ENCODE measurements at places on chromosomes 1 and 21.

- DNase-seq, result no peak
Observed at GRCh38 chr1:34283142-34283541, 106.4 kb downstream of the C1orf94 start.

GRCh38 chr1:109484519-109484975, 842 bp downstream of the ATXN7L2 start:
- no peak for DNase-seq

DNA sequence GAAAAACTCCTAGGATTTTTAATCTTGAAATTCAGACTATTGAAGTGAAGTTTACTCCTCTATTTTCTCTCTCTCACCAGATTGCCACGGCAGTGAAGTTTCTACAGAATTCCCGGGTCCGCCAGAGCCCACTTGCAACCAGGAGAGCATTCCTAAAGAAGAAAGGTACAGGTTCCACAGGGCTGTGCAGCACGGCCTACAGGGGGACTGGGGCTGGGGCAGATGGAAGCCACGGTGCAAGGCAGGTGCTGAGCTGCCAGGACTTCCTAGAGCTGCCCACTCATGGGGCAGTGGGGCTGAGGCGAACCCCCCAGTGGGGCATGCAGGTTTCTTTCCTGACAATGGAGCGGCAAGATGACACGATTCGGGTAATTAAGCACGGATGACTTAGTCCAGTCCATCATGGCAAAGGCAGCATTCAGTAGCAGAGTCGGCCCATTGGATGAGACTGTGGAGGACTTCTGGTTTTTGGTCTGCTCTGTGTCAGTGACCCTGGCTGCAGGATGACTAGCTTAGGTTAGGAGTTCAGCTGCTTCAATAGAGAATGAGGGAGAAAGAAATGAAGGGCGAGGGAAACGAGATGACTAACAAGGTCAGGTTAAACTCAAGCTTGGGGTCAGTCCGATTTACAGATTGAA, 61.5 kb downstream of the PEX14 start:
- DNase-seq, result no peak

GRCh38 chr1:106536741-106537140, 519.7 kb upstream of the PRMT6 start:
- peak; percentile 78 for DNase-seq

DNA sequence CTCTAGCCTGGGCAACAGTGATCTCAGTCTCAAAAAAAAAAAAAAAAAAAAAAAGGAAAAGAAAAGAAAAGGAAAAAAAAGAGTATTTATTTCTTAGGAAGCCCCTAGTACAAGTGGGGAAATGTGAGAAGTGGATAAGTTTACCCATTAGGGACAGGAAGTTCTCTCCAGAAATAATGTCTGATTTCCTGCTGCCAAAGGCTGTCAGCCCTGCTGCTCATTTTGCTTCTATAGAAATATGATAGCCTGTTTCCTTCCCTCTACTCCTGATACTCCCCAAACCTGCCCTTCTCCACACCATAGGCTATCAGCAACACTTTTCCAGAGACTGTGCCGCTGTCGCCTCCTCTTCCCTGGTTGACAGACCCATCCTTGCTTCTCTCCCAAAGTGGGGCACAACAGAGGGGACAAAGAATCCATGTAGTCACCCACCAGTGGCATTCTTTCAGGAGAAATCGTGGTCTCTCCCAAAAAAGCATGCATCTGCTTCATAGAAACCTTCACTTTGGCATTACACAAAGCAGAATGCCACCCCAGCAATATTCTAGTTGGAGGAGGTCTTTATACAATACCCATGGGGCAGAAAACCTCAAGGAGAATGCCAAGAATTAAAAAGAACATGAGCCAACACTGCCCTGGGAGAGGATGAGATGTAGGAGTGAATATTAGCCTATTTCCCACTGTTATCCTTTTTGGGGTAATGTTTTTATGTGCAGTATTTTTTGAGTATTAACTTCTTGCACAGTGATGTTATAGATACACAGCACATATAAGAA, 166.3 kb upstream of the NR5A2 start:
- no peak for DNase-seq

DNA sequence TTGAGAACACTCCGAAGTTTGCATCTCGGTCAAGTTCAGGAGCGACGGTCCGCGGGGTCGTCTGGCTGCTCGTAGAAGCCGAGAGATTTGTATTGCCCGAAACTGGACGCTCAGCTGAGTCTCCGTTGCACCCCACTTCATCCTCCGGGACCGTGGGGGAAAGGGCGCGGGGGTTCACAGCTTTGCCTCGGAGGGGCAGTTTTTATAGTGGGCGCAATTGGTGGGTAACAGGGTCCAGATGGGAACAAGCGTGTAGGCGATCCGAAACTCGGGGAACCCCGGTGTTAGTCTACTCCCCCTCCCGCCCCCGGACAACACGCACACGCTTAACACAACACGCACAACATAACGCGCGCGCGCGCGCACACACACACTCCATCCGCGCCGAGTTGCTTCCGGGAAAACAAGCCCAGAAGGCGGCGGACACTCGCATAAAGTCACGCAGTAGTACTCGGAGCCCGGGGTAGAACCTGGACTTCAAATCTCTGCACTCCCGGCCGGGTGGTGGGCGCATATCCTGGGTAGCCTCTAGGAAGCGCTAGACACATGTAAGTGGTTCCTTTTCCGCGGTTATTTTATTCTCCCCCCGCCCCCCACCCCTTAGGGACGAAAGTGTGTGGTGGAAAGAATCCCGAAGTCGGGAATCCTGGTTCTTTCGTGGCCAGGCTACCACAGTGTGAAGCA, 1.1 kb upstream of the JUN start:
- DNase-seq, result peak; percentile 90

DNA sequence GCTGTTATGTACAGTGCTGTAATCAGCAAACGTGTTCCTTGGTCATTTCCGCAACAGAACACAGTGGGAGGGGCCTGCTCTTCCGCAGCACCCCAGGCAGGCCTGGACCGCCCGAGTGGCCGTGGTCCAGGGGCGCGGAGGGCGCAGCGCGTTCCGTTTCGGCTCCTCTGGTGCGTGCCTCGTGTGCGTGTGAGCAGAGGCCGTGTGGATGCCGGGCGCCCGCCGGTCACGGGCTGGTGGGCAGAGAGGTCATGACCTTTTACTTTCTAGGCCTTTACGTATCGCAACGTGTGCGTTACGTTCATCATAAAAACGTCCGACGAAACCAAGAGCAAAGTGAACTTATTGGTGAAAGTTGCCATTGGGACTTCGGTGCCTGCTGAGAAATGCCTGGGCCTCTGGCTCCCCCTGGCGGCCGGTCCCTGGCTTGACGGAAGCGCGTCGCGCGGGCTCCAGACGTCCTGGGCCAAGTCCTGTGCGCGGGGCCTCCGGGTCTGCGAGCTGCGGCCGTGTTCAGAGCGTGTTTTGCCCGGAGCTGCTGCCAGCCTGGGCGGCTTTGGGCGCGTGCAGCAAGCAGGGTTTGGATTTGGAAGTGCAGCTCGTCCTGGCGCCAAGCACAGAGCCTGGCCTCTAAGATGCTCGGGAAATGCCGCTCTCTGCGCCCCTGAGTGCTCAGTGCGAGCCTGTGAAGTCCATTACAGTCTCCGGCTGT, 34.4 kb downstream of the COL18A1 start:
- peak; percentile 80 for DNase-seq

DNA sequence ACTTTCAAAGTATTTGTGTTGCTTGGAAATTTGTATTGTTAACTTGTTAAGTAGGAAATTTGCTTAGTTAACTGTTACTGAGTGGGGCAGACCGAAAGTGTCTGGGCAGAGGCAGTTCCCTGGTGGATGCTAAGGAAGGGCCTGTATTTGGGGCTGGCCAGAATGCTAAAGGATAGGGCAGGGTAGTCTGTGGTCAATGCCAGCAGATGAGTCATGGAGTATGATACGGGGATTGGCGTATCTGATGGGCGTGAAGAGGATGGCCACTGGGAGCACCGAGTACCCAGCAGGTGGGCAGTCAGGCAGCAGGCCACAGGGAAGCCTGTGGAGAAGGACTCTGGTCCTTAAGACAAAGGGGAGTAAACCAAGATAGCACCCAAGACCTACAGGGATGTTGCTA, 46.6 kb upstream of the SCAF4 start:
- DNase-seq, result no peak

- peak; percentile 80 for DNase-seq
Observed at GRCh38 chr1:221809091-221810029, 67.5 kb upstream of the DUSP10 start.

DNA sequence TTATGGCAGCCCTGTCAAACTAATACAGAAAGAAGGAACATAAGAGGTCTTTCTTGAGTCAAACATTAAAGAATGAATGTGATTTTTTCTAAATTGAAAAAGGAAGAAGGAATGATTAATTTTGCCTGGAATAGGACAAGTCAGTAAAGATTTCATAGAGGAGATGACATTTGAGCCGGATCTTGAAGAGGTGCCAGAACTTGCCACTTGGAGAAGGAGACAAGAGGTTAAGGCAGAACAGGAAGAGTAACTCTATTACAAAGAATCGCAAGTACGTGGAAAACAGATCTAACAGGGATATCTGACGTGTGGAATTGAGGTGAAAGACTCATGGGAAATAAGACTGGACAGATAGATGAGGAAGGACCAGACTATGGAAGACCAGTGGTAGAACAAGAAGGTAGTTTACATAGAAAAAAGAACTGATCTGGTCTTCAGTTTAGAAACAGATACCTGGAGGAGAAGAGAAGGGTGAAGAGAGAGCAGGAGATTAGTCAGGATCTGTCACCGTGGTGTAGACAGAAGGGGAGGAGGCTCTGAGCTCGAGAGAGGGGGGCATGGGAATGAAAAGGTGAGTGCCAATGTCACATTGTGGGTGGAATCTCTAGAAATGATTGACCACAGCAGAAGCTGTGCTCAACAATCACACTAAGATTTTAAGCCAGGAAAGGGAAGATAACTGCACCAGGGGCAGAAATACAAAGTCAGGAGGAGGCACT, 32.5 kb downstream of the RHOU start:
- DNase-seq, result no peak

DNA sequence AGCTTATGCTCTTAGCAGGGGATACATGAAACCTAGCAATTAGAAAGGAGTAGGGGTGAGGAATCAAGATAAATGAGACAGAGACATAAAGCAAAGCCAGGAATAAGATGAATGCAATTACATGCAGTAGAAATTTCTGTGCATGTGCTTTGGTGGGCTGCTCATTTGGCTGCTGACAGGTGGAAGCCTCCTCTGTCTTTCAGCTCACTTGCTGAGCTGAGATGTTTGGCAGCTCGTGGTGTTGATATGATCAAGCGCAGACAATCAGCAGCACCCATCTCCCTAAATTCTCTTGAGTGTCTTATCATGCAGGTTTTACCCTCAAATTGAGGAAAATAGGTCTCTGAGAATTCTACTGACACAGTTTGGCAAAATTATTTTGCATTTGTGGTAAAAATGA, 108.3 kb upstream of the CD34 start:
- no peak for DNase-seq

GRCh38 chr21:37232274-37233018, 34.7 kb downstream of the VPS26C start:
- DNase-seq, result no peak

GRCh38 chr1:17719874-17720273, 35.3 kb upstream of the ACTL8 start:
- DNase-seq, result peak; percentile 56

DNA sequence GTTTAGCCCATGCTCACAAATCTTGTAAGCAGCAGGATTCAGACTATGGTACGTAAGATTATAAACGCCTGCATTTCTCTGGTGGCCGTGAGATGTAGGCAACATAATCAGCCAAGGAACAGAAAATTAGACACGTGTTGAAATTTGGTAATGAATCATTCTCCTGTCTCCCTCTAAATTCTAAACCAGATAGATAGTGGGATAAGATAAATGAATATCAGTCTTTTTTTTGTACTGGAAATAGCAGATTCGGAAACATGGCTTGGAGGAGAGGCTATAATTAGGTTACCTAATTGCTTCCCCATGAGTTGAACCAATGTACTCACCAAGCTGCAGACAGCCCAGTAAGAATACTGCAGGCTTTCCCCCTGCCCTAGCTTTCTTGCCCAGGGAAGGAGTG, 172.3 kb downstream of the TGFB2 start:
- DNase-seq, result no peak

GRCh38 chr21:15285556-15285955, 220.8 kb upstream of the NRIP1 start:
- no peak for DNase-seq
